ENCODE measurements at places on chromosomes 7 and 10.

GRCh38 chr7:79471699-79472098, 18.2 kb upstream of the MAGI2 start:
- DNase-seq = no peak

DNA sequence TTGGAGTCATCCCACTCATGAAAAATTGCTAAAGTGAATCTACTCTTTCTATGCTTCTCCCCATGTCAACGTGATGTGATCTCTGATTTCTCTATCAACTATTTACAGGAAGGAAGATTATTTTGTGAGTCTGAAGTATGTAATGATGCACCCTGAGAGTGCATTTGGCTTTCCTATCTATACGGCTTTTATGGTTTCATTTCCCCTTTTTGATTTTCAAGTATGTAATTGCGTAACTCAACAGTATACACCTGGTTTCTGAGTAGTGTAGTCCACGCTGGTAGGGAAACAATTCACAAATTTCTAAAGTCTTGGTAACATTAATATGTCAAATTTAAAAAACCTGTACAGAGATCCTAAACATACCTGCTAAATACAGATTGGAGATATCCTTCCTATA, 194.7 kb upstream of the SEMA3A start:
- no peak for DNase-seq

DNA sequence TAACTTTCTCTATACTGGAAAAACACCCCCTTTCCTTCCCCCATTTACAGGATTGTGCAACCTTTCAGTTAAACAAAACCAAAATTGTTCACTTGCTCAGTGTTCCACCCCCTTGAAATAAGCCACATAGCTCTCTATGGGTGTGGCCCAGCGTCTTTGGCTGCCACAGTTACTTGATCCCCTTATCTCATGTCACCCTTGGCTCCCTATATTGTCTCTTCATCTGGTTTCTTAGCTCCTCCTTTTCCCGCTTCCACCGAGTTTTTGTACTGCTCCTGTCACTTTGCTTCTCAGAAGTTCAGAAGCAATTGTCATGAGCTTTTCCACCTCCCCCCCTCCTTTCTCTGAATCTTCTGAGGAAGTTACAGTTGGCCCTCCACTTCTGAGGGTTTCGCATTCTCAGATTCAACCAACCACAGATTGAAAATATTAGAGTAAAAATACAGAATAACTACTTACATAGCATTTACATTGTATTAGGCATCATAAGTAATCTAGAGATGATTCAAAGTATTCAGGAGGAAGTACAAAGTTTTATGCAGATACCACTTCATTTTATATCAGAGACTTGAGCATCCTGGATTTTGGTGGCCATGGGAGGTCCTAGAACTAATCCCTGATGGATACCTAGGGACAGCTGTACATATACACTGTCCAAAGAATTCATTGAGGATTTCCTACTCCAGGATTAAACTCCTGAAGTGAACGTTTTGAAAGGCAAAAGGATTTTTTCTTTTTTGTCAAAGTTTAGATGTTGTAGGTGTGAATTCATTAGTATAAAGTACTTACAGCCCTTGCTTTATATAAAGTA, 60.4 kb downstream of the ADD3 start:
- no peak for DNase-seq

DNA sequence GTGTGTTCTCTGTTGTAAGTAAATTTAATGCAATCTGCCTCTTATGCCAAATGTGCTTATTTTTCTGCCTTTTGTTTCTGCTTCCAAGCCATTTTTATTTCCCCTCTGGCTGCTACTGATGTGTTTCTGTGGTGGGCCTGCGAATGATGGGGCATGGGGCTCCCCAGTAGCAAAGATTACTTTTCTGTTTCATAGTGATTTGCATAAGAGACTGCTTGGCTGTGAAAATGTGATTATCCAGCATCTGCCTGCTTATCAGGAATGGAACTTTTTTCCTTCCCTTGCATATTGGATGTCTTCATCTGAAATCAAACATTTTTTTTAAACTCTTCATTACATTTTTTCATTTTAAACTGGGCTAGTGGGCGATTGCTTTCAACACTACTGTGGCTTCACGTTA, 57.7 kb upstream of the BTBD16 start:
- no peak for DNase-seq

GRCh38 chr7:109879287-109879828, 1211.6 kb upstream of the LRRN3 start:
- DNase-seq = peak; percentile 44

DNA sequence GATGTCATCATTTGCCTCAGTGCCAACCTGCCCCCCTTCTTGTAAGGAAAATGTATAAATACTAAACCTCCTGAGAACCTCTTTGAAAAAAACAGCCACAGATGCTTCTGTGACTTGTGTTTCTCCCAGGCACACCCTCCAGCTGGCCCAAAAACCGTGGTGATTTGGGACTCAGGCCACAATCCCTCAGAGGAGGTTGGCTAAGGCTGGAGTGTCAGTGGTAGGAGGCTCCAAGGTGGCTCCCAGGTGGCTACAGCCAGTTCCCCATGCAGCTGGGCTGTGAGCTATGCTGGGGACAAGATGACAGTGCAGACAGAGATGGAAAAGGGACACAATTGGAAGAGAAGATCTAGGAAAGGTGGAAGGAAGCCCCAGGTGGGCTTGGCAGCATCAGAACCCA, 104.7 kb downstream of the CPXM2 start:
- no peak for DNase-seq

GRCh38 chr10:61779950-61780659, 117.4 kb downstream of the CABCOCO1 start:
- no peak for DNase-seq

DNA sequence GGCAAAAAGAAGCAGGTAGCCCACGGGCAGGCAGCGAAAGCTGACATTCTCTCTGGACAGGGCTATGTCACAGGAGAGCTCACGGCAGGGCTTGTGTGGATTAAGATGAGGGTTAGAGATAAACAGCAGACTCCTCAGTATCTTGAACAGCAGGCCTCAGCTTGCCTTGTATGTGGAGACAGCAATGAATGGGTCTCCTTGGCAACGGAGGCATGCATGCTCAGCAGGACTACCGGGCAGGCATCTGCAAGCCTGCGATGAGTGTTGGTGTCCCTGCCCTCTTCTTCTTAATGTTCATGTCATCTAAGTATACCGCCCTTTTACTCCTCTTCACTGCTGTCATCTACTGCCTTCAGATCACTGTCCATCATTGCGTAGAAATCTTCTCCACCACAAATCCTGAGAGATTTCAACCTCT, 81.9 kb upstream of the C1GALT1 start:
- DNase-seq = peak; percentile 7

DNA sequence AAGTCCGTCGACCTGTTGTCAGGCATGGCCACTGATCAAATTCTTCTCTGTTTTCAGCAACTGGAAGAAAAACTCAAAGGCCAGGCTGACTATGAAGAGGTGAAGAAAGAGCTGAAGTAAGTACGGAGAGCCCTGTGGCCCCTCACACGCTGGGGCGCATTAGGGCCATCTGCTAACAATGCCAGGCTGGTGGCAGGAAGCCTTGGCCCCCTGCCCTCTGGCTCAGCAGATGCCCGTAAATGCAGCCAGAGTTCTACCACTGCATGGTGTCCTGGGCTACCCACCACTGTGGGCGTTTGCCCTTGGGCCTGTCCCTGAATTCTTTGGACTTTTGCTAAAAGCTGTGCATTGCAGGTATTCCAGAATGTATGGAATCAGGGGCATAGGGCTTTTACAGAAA, 96.9 kb upstream of the SH2B2 start:
- no peak for DNase-seq

- no peak for DNase-seq
Observed at GRCh38 chr10:22711373-22711772, 3.0 kb downstream of the PIP4K2A start.

GRCh38 chr7:86773309-86773708, 129.6 kb downstream of the GRM3 start:
- no peak for DNase-seq

GRCh38 chr7:19139706-19140327, 5.4 kb downstream of the FERD3L start:
- DNase-seq = no peak

DNA sequence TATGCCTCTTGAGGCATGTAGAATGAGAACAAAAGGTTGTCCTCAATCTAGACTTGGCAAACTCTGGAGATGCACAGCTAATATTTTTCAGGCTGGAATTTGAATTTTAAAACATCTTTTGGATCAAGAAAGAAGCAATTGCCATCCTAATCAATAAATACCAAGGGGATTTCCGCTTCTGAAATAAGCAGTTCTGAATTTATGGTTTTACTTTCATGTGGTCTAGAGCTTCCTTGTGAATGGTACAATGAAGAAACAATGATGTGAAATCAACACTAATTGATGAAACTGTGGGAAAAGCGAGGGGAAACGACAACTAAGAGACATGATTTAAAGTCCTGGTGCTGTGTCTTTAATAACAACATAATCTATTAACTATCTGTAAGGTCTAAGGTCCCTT, 1202.7 kb downstream of the SORCS3 start:
- DNase-seq = no peak

GRCh38 chr10:69800109-69800508, 1.6 kb upstream of the COL13A1 start:
- DNase-seq = no peak

GRCh38 chr10:120048391-120048790, 155.9 kb downstream of the SEC23IP start:
- DNase-seq = no peak

DNA sequence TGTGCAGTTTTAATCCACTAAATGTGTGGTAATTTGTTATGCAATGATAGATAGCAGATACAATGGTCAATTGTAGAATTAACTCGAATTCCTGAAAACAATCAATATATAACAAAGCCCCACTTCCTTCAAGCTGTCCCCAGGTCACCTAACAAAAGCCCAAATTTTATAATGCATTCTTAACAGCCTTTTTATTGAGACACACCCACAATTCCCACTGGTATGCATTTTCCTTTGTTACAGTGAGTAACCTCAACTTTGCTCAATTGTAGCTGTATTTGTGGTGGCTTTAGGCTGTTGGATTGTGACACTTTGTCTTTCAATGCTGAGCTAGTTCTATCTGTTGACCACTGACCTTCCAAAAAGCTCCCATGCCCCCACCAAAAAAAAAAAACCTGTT, 279.8 kb upstream of the CACNA2D1 start:
- DNase-seq = no peak

GRCh38 chr7:116443646-116444045, 55.9 kb upstream of the CAV2 start:
- no peak for DNase-seq

GRCh38 chr10:47137311-47137851, 162.6 kb upstream of the GDF10 start:
- DNase-seq = no peak

All from NCI-H446 treated with DMSO at 0.1 percent for 48 hours (cell line).